Keratinocyte (primary cell): ENCODE measurements at places on chromosomes 6 and 20.

DNA sequence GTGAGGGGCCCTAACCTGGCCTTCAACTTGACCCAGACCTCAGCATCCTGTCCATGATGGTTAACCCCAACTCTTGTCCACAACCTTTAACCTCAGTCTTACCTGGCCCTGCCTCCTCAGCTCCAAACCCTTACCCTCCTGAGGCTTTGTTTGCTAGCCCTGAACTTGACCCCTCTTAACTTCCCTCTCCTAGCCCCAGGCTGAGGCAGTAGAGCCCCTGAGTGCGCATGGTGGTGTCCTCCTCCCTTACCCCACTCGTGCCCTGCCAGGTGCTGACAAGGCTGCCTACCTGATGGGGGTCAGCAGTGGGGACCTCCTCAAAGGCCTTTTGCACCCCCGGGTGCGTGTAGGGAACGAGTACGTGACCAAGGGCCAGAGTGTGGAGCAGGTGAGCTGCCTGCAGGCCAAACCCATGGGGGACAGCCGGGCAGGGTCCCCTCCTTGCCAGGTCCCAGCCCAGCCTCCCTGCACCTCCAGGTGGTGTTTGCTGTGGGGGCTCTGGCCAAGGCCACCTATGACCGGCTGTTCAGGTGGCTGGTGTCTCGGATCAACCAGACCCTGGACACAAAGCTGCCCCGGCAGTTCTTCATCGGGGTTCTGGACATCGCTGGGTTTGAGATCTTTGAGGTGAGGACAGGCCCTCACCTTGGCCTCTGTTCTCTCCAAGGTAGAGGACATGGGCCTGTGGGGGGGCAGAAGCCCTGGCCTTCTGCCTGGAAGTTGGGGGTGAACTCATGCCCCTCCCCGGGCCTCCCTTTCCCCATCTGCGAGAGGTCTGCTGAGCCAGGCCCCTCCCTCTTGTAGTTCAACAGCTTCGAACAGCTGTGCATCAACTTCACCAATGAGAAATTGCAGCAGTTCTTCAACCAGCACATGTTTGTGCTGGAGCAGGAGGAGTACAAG is 31.9 kb downstream of the MYH7B start:
- DNase-seq = no peak

DNA sequence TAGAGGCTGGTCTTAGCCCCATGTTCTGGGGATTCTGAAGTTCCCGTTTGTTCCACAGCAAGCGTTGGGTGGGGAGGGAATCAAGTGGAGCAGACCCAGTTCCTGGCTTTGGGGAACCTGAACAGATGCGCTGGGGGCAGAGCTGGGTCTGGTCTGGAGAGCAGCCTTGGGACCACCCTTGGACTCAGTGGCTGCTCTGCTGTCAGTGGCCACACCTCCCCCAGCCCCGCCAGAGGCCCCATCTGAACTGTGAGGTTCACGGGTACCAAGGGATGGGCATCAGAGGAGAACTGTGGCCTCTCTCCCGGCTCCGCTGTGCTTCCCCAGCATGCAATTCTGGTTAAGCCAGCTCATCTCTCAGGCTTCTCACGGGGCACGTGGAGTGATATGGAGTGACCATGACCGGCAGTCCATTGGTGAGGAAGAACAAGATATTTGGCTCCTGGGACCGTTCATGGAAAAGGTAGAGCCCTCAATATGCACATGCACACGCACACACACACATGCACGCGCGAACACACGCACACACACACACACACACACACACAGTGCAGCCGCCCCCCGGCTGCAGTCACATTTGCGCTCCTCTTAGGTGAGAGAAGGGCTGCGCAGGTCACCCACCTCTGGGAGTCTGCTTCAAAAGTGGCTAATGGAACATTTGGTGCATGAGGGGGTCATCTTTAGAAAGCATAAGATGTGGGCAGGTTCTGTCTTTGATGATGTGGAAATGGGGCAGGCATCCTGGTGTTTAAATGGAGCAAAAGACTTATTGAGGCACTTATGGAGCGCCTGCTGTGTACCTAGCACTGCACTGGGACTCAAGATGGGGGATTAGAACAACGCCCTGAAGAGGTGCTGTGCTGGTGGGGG is 6.0 kb downstream of the DLGAP4 start:
- DNase-seq = no peak

GRCh38 chr20:53568351-53568750 is 25.3 kb downstream of the ZNF217 start:
- no peak for DNase-seq

- no peak for DNase-seq
Measured at GRCh38 chr20:53064935-53065334, 92.8 kb downstream of the TSHZ2 start.

GRCh38 chr6:79101164-79101563 is 23.1 kb upstream of the PHIP start:
- no peak for DNase-seq

DNA sequence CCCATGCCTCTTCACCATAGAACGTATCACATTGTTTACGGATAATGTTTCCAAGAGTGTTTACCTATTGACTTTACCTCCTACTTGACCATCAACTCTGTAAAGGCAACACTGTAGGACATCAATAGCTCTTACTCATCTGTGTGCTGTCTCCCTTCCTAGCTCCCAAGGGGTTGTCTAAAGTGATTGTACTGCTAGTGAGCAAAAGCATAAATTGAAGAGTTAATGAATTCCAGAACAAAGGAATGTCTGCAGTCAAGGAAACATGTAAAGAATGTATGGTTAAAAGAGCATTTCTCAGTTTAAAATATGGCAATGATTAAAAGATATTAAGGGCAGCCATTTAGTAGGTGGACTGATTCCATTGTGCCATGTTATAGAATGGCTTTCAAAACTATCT is 985.4 kb downstream of the TBC1D32 start:
- DNase-seq = no peak

DNA sequence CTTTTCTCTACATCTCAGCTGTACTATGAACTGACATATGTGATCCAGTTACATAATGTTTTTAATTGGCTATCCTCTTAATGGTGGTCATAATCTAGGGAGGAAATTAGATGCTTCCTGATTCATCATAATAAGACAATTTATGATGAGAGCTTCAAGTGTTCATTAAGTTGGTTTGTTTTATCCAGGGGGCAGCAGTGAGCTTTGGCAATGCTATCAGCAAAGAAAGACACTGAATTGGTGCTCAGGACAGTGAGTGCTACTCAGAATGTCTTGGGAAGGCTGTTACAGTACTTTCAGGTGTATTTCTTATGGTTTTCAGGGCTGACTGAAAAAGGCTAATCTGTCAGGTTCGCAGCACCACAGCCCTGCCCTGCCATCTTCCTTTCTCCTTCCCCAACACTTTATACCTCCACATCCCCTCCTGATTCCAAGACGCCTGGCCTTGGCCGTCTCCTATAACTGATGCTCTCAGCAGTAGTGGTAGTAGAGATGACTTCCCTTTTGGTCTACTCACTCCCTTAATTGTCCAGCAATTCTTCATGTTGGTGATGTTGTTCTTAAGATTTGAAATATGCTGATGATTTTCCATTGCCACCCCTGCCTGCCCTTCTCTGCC is 67.0 kb upstream of the TNFAIP3 start:
- peak; percentile 66 for DNase-seq

DNA sequence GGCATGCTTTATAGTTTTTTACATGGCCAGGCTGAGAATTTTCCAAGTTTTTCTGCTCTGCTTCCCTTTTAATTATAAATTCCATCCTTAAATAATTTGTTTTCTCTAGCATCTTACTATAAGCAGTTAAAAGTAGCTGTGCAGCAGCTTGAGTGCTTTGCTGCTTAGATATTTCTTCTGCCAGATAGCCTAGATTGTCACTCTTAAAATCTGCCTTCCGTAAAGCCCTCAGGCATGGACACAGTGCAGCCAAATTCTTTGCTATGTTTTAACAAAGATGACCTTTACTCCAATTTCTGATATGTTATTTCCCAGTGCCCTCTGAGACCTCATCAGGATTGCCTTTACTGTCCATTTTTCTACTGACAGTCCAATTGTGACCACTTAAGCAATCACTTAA is 92.6 kb upstream of the SGK1 start:
- no peak for DNase-seq

DNA sequence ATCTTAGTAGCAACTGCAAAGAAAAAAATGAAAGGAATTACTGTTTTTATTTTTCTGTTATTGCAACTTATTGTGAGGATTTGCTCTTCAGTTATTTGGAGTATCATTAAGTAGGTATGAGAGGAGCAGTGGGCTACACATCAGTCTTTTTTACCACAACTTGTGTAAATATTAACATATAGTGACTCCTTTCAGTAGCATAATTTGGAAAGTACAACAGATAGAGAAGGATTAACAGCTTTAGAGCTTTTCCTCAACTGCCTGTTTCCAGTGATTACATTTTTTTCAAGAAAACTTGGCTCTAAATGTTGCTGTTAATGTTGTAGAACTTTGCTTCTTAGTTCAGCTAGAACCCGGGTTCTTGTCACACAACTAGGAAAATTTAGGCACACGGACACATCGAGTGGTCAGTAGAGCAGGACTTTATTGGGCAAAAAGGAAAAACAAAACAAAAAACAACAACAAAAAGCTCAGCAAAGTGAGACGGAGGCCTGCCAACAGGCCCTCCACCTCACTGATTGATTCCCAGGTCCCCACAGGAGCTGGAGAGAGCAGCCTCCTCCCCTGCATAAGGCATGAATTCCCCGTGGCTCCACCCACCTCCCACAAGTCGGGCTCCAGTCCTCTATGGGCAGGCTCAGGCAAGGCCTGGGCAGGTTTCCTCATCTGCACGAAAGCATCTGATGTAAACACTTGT is 75.1 kb downstream of the ADGRG6 start:
- peak; percentile 55 for DNase-seq

- DNase-seq = no peak
Measured at GRCh38 chr6:157047951-157048350, 270.8 kb downstream of the ARID1B start.

GRCh38 chr6:4909063-4909706 is 94.7 kb downstream of the RPP40 start:
- no peak for DNase-seq

DNA sequence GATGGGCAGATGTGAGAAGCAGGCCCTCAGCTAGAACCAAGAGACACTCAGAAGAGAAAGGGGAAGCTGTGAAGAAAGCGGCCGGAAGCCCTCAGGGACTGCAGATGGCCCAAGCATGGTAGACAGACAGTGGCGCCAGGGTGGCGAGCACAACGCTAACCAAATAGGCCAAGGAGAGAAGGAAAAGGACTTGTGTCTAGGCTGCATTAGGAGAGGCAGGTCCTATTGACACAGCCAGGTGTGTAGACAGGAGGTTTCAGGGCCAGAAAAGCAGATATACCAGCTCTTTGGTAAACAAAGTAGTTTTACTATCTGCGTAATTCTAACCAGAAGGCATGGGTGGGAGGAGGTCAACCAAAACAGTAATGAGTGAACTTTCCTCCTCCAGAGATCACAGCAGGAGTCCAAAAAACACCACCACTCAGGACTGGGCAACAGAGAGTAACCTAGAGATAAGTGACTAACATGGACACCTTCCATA is 15.8 kb upstream of the MAP7 start:
- DNase-seq = no peak

DNA sequence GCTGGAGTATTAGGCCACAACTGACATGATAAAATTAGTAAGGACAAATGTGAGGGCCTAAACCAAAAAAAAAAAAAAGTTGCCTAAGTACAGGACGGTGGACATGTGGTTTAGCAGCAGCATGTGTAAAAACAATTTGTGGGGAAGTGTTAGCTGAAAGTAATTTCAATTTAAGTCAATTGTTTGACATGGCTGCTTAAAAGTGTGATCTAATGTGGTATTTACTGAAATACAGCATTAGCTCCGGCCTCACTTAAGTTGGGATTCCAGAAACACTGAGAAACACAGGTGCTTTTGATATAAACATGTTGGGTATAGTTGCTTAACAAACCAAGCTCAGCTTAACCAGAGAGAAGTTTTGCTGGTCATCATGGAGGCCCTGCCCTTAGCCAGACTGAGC is 119.7 kb downstream of the FYN start:
- DNase-seq = no peak

- DNase-seq = no peak
Measured at GRCh38 chr6:81795890-81796289, 43.4 kb upstream of the TENT5A start.

- DNase-seq = no peak
Measured at GRCh38 chr20:46017272-46017671, 8.6 kb downstream of the MMP9 start.

- no peak for DNase-seq
Measured at GRCh38 chr6:127176146-127176545, 57.7 kb downstream of the RSPO3 start.

- DNase-seq = no peak
Measured at GRCh38 chr6:159134701-159135364, 34.4 kb upstream of the FNDC1 start.

GRCh38 chr6:89416796-89417195 is 4.7 kb upstream of the RRAGD start:
- DNase-seq = no peak

DNA sequence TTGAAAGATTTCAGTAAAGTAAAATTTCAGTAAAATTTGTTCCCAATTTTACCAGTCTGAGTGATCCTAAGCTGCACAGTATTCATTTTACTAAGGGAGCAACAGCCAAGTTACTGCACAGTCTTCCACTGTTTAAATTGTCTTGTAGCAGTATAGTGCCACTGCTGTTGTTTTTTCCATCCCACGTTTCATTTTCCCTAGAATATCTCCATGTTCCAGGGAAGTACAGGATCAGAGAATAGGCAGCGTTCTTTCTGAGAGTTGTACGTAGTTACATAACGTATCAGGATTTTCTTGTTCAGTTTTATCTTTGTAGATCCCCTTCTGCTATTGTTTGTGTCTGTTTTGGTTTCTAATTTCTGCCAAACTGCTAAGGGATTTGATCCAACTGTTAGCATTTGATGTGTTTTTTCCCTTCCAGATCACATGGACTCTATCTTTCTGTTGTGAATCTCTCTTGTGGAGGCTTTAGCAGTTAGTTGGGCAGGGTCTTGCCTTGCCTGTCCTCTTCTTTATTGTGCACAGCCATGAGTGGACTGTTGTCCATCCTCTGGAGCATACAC is 38.4 kb downstream of the BCKDHB start:
- DNase-seq = no peak

GRCh38 chr6:134419716-134420115 is 101.8 kb upstream of the SGK1 start:
- DNase-seq = no peak

- DNase-seq = no peak
Measured at GRCh38 chr20:43975096-43975768, 60.6 kb downstream of the TOX2 start.

- no peak for DNase-seq
Measured at GRCh38 chr6:34958734-34959133, 69.7 kb downstream of the ANKS1A start.

DNA sequence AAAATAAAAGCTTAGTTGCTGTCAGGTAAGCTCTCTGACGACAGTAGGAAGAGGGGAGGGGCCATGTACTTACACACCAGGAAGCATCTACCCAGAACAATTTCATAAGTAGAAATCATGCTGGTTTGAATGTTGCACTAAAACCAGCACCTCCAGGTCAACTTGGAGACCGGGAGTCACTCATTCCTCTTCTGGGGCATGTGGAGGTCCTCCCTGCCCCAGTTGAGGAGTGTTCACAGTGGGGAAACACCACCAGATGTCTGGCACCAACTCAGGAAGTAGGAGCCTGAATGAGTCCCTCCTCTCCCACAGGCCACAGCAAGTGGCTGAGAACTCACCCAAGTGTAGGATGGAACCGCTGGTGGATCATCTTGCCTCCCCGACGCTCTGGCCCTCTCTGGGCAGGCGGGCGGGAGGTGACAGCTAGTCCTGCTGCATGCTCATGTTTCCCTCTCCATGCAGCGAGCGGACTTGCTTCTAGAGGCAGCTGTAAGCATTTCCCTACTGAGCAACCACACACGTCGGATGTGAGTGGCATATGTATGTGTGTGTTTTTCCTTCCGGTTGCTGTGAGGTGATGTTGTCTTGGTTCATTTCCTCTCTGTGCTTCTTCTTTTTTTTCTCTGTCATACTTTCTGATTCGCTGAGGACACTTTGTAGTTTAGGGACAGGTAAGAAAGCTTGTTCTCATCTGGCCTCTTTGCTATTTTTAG is 149.5 kb upstream of the NEDD9 start:
- no peak for DNase-seq
